Colonic mucosa (tissue), 4 donors: ENCODE measurements at places on chromosomes 2 and 18. TPM values are rescaled to one million over a fixed set of nuclear protein-coding genes. Genes with fewer than 3 reads are reported as not detected.

DNA sequence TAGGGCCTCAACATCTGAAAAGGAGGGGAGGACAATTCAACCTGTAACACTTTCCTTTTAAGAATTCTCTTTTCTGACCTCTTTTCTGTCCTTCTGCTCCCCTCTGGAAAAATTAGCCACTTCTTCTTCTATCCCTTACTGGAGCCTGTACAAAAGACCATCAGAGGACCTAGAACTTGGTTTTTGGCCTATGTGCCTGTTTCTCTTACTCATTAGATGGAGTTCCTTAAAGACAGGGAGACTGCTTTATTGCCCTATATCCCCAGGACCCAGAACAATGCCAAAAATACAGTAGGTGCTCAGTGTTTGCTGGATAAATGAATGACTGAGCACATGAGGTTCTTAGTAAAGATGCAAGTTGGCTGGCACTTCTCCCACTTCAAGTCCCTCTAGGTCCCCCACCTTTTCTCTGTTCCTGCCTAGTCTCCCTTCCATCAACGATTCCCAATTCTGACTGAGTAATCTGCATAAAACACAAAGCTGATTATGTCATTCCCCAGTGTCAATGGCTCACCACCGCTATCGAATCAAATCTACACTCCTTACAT lies 114.2 kb downstream of the DDX1 start:
- H3K4me3 ChIP-seq, result no peak overlapping the region
- no peak for DNase-seq
- H3K4me1 ChIP-seq, result no peaks in the 10 kb centered on the region
- no peaks in the 10 kb centered on the region for H3K27me3 ChIP-seq

DNA sequence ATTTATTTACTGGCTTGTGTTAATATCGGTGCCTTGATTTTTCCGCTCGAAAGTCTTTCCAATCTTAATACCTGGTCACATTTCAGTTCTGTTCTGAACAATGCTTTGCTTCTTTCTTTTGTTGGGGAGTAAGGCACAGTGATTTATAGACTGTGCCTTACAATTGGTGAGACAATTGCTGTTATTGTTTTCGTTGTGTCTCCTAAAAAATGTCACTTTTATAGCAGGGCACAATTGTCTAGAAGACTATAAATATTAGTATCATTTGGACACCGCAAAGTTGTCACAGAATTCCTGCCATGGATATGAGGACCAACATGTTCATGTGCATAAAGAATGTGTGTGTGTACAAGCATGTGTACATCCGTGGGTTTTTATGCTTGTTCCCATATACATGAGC lies 231.9 kb downstream of the INSIG2 start:
- no peaks in the 10 kb centered on the region for H3K36me3 ChIP-seq
- H3K27ac ChIP-seq, result no peak overlapping the region
- H3K4me3 ChIP-seq, result no peak overlapping the region
- DNase-seq, result no peak

The EFHD1 gene
- total RNA-seq, result 3.4 TPM

DNA sequence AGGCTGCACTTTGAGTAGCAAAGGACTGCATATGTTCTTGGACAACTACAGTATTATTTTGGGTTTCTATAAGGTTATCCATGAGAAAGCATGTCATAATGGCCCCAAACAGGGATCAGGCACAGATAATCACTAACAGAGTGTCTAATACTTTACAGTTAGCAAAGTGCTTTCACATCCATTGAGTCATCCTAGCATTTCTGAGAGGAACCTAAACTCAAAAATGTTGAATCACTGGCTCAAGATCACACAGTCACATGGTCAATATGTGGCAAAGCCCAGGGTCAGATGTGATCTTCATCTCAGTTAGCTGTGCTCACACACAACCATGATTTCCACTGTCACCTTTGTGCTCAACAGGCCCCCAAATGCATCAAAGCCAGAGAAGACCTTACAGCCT lies 156.1 kb upstream of the VRK2 start:
- H3K27ac ChIP-seq, result no peak overlapping the region
- no peaks in the 10 kb centered on the region for H3K4me1 ChIP-seq
- no peaks in the 10 kb centered on the region for H3K27me3 ChIP-seq
- no peaks in the 10 kb centered on the region for H3K36me3 ChIP-seq

DNA sequence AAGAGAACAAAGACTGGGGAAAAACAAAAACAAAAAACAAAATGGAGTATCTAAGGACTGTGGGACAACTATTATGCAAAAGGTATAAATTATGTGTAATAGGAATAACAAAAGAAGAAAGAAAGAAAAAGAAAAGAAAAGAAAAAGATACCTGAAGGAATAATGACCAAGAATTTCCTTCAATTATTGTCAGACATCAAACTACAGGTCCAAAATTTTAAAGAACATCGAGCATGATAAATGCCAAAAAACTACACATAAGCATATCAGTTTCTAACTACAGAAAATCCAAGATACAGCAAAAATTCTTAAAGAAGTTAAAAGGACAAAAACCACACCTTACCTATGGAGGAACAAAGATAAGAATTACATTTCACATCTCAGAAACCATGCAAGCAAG lies 93.0 kb downstream of the SPIRE1 start:
- H3K36me3 ChIP-seq, result no peaks in the 10 kb centered on the region
- H3K4me1 ChIP-seq, result no peaks in the 10 kb centered on the region
- H3K27me3 ChIP-seq, result no peaks in the 10 kb centered on the region
